Colonic mucosa (tissue), 4 donors: ENCODE measurements at places on chromosomes 5 and 9. TPM values are rescaled to one million over a fixed set of nuclear protein-coding genes. Genes with fewer than 3 reads are reported as not detected.

DNA sequence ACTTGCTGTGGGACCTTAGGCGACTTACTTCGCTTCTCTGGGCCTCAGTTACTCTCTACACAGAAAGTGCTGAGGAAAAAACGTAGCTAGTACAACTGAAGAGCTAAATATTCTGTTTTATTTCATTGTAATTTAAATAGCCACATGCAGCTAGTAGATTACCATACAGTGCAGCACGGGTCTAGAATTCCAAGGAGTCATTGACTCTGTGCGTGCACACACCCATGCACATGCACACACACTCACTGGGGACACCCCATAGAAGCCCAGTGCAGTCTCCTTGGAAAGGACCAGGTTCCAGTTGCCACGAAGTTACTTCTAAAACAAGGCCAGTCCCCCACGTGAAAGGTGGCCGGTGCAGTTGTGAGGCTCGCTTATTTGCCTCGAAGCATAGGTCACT is 17.0 kb downstream of the URM1 start:
- H3K36me3 ChIP-seq, result peaks cover 5% of the 10 kb centered on the region
- H3K27me3 ChIP-seq, result no peaks in the 10 kb centered on the region
- H3K4me1 ChIP-seq, result no peaks in the 10 kb centered on the region

DNA sequence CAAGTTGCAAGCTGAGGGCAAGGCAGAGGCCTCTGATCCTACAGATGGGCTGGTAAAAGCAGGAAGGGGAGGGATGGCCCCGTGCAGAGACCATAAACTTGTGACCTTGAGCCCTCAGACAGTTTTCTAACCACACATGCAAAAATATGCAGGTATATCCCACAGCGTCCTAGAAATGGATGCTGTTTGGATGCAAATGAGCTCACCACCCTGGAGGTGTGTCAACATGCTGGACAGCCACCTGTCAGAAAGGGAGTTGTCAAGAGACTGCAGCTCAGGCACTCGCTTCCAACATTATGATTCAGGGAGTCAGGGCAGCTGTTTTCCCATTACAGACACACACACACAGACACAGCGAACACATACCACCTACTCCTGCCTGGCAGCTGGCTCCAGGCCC is 97.3 kb upstream of the PANK3 start:
- no peak overlapping the region for H3K27ac ChIP-seq
- no peaks in the 10 kb centered on the region for H3K27me3 ChIP-seq
- H3K4me1 ChIP-seq, result no peaks in the 10 kb centered on the region

The ANKRD20A1 gene
- total RNA-seq, result 4.7 TPM

DNA sequence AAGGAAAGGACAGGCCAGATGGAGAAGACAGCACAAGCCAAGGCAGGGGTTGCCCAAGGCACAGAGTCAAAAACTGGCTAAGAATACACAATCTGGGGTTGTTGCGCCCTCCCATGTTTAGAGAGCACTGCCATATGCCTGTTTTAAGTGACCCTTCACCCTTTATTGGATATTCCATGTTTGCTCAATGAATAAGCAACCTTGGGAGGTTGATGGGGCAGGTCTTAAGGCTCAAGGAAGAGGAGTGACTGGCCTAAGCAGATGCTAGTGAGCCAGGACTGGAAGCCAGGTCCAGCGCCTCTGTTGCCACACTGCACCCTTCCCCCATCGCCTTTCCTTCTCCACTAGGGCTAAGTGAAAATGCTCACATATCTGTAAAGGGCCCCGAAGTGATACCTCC is 6.7 kb downstream of the TXN start:
- no peaks in the 10 kb centered on the region for H3K27me3 ChIP-seq
- H3K27ac ChIP-seq, result no peak overlapping the region
- H3K4me1 ChIP-seq, result no peaks in the 10 kb centered on the region
- no peak for DNase-seq

The CCDC187 gene
- 0.30 TPM for total RNA-seq

DNA sequence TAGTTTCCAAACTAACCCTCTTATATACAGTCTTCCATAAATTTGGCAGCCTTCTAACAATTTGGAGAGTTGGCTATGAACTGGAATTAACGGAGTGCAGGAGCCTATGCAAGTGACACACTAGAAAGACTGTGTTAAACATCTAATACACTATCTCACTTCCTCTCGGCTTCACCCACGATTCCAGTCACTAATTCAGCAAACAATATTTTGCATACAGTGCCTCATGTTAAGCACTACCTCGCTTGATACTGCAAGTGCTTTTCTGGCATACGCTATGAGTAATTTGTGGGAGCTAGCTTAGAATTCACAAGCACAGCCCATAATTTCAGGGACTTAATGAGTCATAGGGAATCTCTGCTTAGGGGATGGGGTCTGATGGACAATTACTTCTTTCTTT is 102.5 kb downstream of the ST8SIA4 start:
- no peak overlapping the region for H3K4me3 ChIP-seq
- DNase-seq, result no peak
- no peak overlapping the region for H3K27ac ChIP-seq
- no peaks in the 10 kb centered on the region for H3K4me1 ChIP-seq
- H3K36me3 ChIP-seq, result no peaks in the 10 kb centered on the region

DNA sequence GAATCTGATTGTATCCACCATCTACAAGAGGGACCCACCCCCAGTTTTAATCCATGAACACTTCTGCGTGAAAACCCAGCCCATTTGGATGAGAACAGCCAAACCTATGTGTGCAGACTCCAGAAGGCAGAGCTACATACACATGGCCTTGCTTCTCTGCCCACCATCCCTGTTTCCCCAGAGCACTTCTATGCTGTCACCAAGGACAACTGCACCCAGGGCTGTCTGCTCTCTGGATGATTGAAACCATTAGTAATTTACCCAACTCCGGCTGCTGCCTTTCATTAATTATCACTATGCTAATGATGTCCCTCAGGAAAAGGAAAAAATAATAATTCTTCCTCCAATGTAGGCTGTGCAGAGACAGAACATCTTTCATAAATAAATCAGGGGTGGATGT is 8.9 kb downstream of the CARTPT start:
- H3K4me1 ChIP-seq, result no peaks in the 10 kb centered on the region
- H3K4me3 ChIP-seq, result no peak overlapping the region
- DNase-seq, result no peak
- H3K36me3 ChIP-seq, result no peaks in the 10 kb centered on the region

- DNase-seq, result peak; percentile 83
- peaks cover 11% of the 10 kb centered on the region for H3K4me1 ChIP-seq
- peak within 1 kb of the TSS; percentile 88 for H3K27ac ChIP-seq
- peak within 1 kb of the TSS; percentile 94 for H3K4me3 ChIP-seq
Measured at GRCh38 chr5:1111727-1112289, at the start of gene SLC12A7. TSS of gene SLC12A7 (minus strand) at chr5:1112063. CDS start at chr5:1111991, 72 bp downstream.

The PCYOX1L gene
- 4.0 TPM for total RNA-seq

GRCh38 chr9:98192503-98193335 is at the start of gene CORO2A:
TSS of gene CORO2A (minus strand) at chr9:98192637. CDS start at chr9:98157660, 34,977 bp downstream.
- H3K36me3 ChIP-seq, result no peaks in the 10 kb centered on the region
- peak within 1 kb of the TSS; percentile 84 for H3K4me3 ChIP-seq
- H3K27me3 ChIP-seq, result no peaks in the 10 kb centered on the region
- peak; percentile 82 for DNase-seq
- peaks cover 13% of the 10 kb centered on the region for H3K4me1 ChIP-seq
- H3K27ac ChIP-seq, result peak within 1 kb of the TSS; percentile 93

The MVB12B gene
- total RNA-seq, result 15.8 TPM

The ACOT12 gene
- not detected for total RNA-seq

The IL4 gene
- total RNA-seq, result not detected

The TXNDC8 gene
- total RNA-seq, result not detected

DNA sequence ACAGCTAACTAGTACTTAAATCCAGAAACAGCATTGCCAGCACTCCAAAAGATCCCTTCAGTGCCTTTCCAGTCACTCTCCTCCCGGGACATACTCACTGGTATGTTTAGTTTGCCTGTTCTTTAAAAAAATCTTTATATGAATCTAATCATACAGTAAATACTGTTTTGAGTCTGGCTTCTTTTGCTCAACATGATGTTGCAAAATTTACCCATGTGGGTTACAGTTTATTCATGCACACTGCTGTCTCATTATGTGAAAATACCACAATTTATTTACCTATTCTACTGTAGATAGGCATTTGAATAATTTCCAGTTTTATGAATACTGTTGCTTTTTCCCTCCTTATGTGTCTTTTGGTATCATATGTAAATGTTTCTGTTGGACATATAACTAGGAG is 13.5 kb downstream of the NDFIP1 start:
- no peaks in the 10 kb centered on the region for H3K36me3 ChIP-seq
- H3K27me3 ChIP-seq, result no peaks in the 10 kb centered on the region
- no peak overlapping the region for H3K4me3 ChIP-seq
- H3K4me1 ChIP-seq, result no peaks in the 10 kb centered on the region
- no peak for DNase-seq
- no peak overlapping the region for H3K27ac ChIP-seq

DNA sequence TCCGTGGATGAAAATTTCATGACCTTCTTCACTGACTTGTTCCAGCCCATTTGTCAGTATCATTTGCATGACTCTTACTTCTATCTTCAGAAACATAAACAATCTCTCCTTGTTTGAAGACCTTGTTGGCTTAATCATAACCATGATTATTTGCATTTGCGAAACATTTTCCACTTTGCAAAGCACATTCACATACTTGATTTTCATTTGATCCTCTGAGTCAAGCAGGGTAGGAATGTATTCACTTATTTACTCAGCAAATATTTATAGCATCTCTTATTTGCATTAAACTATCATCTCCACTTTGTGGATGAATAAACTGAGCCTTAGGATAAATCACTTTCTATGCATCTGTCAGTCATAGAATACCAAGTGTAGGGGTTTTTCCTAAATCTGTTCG is 343.0 kb upstream of the SGCD start:
- H3K4me3 ChIP-seq, result no peak overlapping the region
- DNase-seq, result no peak
- H3K27me3 ChIP-seq, result no peaks in the 10 kb centered on the region

GRCh38 chr5:172123269-172123692 is 64.7 kb downstream of the STK10 start:
- no peaks in the 10 kb centered on the region for H3K36me3 ChIP-seq
- no peak overlapping the region for H3K27ac ChIP-seq
- no peaks in the 10 kb centered on the region for H3K27me3 ChIP-seq
- H3K4me3 ChIP-seq, result no peak overlapping the region
- peak; percentile 66 for DNase-seq
- H3K4me1 ChIP-seq, result no peaks in the 10 kb centered on the region
